ENCODE measurements at places on chromosomes 7 and 10. TPM values are rescaled to one million over a fixed set of nuclear protein-coding genes. Genes with fewer than 3 reads are reported as not detected.

UNCX gene
- total RNA-seq: not detected

GRCh38 chr7:55132890-55133551 lies 114.2 kb downstream of the EGFR start:
- DNase-seq: no peak

GRCh38 chr7:136859803-136860202 lies 8.6 kb upstream of the CHRM2 start:
- no peak for DNase-seq

- DNase-seq: no peak
These were observed 37.7 kb upstream of the SMARCD3 start for GRCh38 chr7:151286148-151286547.

DNA sequence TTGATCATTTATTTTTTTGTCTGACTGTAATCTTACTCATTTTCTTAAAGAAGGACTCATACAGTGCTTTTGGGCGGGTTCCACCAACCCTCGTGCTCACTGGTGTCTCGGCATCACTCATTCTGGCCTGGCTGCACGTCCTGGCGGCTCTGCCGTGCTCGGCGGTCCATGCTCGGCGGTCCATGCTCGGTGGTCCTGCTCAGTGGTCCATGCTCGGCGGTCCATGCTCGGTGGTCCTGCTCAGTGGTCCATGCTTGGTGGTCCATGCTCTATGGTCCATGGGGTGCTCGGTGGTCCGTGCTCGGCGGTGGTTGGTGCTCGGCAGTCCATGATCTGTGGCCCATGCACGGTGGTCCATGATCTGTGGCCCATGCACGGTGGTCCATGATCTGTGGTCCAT lies 72.5 kb downstream of the WDR37 start:
- no peak for DNase-seq

DNA sequence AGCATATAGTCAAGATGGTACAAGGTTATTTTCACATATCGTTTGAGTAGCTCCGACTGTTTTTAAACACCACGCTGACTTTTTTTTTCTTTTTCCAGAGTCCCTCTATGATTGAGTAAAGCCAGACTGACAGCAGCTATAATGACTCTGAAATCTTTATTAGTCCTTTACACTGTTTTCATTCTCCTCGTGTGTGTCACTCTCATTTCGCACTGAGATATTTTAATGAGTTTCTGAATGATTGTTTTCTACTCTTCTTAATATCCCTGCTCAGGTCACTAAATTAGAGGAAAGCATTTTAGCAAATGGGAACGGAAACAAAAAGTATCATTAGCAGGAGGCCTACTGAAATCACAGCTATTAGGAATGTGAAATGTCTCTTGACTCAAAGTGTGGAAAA lies 162.3 kb upstream of the MTPN start:
- no peak for DNase-seq

DNA sequence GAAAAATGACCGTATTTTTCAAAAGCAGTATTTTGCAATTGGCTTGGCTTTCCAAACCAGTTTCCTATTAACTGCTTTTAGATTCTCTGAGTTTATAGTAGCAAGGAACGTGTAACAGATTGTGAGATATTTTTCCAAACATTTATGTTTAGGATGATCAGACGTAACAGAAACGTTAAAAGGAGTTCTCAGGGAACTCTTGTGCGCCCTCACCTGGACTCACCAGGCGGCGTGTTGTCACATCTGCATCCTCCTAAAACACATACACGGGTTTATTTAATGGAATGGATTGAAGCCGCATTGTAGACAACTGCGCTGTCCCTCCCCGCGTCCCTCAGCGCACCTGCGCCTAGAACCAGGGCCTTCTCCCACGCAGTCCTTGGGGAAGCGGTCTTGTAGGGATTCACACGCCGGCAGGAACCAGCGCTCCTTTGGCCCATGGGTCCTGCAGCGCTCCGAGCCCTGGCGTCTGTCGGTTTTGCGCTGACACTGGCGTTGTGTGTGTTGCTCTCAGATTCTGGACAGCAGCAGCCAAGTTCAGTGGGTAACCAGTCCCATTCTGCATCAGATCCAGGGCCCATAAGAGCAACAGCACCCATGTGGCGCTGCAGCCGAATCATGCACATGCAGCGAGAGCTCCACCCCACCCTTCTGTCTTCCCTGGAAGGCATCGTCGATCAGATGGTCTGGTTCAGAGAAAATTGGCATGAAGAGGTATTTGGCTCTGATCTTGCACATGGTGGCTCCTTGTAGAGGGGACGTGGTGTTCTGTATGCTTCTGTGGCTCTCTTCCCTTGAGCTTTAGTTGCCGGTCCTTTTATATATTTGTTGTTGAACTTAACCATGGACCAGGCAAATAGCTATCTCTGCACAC lies 114.9 kb downstream of the TRRAP start:
- DNase-seq: no peak

DNA sequence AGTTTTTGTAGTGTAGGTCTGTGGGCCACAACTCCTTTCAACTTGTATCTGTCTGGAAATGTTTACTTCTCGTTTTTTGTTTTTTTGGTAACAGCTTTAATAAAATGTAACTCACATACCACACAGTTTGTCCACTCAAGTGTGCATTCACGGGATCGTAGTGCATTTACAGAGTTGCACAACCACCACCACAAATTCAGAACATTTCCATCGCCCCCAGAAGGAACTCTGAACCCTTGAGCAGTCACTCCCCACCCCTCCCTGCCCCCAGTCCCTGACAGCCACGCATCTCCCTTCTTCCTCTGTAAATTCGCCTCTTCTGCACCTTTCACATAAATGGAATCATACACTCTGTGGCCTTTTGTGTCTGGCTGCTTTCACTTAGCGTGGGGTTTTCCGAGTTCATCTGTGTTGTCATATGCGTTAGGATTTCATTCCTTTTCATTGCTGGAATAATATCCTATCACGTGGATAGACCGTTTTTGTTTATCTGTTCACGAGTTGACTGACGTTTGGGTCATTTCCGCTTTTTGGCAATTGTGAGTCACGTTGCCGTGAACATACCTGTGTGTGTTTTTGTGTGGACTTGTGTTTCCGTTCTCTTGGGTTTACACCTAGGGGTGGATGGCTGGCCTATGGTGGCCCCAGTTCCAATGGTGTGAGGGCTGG lies 10.3 kb downstream of the JAKMIP3 start:
- no peak for DNase-seq
